ENCODE measurements at places on chromosomes 6 and 20.

DNA sequence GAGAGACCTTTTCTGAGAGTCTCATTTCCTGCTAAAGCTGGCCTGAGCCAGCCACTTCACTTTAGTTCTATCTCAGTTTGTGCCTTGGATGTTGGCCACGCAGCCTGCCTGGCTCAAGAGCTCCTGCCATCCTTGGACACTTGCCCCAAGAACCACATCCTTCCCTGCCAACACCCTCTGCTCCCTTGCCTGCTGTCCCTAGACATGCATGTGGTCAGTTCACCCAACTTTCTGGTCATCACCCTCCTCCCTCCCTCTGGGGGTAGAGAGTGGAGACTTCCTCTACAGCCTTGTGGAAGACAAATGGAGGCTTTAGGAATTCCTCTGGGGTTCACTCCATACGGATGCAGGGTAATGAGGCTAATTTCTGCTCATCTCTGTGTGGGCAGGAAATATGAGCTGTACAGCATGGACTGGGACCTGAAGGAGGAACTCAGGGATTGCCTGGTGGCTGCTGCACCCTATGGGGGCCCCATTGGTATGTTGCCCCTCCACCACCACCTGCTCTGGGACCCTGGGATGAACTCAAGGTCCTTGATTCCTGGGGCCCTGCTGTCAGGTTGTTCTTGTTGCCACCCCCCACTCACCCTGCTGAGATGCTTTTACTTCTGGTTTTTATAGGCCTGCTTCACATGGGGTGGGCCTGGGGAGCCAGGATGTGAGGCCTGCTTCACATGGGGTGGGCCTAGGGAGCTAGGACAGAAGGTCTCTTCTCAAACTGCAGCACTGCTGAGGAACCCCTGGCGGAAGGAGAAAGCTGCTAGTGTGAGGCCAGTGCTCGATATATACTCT is 13.8 kb upstream of the PTPRA start:
- peak; percentile 70 for DNase-seq

DNA sequence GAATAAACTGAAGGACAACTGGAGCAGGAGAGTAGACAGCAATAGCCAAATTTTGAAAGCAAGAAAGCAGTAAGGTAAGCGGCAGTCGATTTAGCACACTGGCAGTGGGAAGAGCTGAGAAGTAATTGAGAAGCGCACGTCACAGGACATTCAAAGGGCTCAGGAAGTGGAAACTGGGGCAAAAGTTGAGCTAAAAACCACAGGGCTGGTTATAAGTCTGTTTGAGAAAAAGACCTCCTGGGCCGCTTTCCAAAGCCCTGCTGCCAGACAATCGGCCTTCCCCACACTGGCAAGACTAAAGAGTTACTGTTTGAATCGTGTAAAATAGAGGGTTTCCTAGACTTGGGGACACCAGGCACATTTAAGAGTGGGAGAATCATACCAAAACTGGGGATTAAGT is 161.4 kb downstream of the DNAH8 start:
- DNase-seq = no peak

DNA sequence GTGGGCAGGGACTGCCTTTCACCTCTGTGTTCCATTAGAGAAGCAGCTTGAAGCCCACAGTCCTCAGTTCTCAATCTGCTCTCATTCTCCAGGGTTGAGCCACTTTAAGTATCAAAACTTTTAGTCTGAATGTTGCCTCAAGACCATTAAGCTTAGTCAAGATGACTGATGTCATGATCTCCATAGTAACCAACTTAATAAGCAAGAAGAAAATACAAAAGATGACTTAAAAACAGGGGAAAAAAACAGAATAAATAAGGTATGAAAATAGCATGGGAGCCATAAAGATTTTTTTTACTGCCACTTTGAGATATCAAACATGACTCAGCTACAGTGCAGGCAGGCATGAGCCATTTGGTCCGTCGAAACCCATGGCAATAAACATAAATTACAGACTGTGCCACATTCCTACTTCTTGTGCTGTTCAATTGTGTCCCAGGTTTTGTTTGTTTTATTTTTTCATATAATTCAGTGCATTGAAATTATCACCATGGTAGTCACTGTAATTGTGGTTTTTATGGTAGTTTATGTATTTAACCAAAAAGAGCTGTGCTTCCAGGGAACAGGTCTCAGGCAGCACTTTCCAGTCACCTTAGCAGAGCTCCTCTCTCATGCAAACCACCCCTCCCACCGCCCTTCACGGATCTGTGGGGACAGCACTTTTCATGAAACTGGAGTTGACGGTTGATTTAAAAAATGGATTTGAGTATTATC is 156.5 kb upstream of the INSM1 start:
- DNase-seq = peak; percentile 48

GRCh38 chr20:57612436-57612835 is 7.8 kb downstream of the ZBP1 start:
- no peak for DNase-seq

DNA sequence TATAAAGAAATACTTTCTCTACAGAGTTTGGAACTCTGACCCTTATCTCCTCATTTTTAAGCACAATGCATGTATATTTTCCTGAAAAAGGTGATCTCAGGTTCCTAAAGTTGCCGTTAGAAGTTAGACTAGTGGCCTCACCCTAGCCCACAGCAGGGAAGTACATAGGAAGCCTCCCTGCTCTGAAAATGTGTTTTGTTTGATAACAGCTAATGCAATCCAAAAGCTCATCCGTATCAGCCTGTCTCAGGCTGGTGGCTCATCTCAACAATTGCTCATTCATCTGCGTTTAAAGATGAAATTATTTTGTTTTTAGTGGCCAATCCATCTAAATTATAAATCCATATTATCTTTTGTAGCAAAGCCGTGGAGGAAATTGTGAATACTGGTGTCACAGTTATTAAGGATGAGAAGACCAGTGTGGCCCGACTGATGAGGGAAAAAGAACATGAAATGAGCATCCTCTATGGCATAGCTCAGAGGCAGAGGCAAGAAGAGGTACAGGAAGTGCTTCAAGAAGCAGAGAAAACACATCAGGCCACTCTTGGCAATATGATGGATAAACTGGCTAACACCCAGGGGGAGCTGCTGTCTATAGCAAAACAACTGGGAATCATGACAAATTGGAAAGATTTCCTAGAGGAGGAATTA is 20.1 kb downstream of the C6orf163 start:
- DNase-seq = no peak

DNA sequence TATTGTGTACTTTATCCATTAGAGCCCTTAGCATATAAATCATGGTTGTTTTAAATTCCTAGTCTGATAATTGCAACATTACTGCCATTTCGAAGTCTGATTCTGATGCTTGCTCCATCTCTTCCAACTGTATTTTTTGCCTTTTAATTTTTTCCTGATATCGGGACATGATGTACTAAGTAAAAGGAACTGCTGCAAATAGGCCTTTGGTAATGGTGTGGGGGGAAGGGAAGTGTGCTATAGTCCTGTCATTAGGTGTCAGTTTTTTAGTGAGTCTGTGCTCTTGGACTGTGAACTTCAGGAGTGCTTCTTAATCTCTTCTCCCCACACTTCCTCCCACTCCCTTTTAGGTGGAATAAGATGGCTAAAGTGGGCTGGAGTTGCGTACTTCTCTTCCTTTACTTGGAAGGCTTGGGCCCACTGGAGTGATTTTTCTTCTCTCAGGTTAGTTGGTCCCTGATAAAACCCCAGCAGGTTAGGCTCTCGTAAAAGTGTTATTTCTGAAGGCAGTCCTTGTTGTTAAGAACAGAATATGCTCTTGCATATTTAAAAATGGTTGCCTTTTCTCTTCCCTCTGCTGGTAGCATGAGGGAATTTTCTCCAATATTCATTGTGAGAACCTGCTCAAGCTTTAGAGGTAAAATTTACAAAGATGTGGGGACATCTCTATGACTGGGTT is 18.1 kb downstream of the STXBP5 start:
- peak; percentile 58 for DNase-seq

- DNase-seq = peak; percentile 2
Measured at GRCh38 chr6:92777146-92777740, 642.1 kb downstream of the EPHA7 start.

GRCh38 chr20:39150501-39150900 is 188.4 kb downstream of the DHX35 start:
- DNase-seq = no peak

DNA sequence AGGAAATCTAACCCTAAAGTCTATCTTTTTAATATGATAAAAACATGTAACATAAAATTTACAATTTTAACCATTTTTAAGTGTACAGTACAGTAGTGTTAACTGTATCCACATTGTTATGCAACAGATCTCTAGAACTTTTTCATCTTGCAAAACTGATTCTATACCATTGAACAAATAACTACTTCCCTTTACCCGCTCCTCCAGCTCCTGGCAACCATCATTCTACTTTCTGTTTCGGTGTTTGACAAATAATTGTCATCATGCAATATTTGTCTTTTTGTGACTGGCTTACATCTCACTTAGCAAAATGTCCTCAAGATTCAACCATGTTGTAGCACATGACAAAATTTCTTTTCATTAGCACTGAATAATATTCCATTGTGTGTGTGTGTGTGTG is 203.2 kb downstream of the SIM1 start:
- DNase-seq = no peak

DNA sequence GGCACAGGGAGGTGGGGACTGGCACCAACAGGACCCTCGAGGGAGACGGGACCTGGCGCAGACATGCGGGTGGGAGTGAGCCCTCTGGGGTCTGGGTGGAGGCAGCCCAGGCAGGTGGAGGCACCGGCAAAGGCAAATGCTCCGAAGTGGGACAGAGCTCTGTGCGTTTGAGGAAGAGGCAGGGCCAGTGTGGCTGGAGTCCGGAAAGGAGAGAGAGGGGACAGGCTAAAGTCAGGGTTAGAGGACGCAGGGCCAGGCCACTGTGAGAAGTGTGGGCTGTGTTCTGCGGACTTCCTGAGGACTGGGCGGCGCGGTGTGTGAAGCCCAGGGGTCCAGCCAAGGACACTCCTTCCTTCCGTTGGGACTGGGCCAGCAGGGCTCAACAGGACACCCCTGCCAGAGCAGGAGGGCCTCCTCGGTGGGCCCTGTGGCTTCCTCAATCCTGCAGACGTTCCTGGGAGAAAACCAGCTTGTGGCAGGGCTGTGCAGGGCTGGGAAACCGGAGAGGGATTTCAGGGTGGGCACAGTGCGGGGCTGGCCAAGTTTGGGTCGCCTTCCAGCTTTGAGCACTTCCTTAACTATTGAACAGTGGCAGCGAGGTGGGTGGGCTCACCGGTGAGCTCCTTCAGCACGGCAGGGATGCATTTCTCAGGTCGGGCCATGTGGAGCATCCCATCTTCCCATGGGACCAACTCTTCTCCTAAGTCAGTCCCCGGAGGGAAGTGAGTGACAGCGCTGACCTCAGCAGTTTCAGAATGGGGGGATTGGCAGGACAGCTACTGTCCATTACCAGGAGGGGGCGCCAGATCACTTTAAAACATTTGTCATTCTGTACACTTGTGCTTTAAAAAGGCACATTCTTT is 22.5 kb downstream of the MOCS3 start:
- DNase-seq = peak; percentile 87

DNA sequence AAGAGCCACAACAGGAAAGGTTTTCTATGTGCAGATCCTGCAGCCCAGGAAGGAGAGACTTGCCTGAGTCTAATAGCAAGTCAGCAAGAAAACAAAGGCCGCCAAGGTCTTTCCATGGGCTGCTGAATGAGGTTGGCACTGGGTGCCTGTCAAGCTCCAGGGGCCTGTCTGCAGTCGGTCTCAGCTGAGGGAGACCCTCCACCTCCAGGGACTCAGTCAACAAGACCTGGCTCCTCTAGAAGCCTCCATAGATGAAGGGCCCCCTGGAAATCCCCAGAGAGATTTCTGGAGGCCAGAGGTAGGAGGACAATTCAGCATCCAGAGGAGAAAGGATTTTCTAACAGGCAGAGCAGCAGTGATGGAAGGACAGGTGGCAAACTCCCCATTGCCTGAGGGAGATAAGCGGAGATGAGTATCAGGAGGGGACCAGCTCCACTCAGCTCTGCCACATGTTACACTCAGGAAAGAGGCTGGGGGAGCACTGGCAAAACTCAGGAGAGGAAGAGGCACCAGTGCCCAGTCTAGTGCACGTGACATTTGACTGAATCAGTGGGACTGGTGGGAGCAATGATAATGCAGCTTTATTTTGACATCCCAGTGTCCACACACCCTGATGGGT is 33.5 kb upstream of the FKBP1A start:
- no peak for DNase-seq

GRCh38 chr6:90596967-90597539 is 10.2 kb upstream of the MAP3K7 start:
- no peak for DNase-seq

- DNase-seq = no peak
Measured at GRCh38 chr6:71649915-71650314, 236.4 kb upstream of the RIMS1 start.

DNA sequence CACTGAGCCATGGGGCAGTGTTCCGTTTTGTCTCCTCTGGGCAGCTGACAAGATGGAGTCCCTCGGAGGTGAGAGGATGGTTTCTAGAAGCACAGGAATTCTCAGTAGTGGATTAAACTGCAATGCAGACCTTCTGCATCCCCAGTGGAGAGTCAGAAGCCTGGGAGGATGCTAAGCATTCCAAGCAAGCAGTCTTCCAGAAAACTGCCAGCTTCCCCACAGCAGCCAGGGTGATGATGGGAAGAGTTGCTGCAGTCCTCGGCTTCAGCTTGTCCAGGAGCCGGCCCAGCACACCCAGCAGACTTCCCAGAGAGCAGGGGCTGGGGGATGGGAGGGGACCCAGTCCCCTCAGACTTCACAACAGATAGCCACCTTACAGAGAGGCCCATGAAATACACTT is 163.6 kb downstream of the LY86 start:
- DNase-seq = peak; percentile 40

DNA sequence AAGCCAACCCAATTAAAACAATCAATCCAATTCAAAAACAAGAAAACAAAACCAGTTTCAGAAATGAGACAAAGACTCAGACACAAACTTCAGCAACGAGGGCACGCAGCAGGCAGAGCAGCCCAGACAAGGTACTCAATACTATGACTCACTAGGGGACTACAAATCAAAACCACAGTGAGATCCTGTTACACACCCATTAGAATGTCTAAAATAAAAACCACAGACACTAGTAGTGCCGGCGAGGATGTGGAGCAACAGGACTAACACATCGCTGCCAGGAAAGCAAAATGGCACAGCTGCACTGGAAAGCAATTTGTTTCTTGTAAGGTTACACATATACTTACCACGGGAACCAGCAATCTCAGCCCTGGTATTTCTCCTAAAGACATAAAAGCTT is 28.4 kb upstream of the MAS1L start:
- DNase-seq = peak; percentile 57

DNA sequence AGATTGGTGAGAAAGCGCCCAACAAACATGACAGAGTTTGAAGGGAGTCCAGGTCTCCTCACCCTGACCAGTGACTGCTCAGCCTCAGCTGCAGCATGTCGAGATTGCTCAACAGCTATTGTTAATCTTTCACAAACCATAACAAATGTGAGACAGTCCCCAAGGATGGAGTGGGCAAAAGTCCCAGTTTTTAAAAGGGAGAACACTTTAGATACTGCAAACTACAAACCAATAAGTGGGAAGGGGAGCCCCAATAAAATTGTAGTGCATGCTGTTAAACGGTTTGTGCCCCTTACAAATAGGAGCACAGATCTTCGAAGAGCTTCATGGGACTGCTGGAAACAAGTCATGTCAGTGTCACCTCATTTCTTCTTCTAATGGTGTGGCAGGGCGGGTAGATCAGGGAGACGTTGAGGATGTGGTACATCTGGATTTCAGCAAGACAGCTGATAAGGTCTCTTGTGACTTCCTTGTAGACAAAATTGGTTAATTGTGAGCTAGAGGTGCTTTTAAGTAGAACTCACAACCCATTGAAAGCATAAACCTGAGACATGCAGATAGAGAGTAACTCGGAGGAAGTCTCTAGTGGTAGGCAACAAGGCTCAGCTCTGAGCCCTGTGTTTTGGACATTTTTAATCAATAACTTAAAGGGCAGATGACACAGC is 134.0 kb upstream of the ARMC2 start:
- DNase-seq = peak; percentile 77
